ENCODE measurements at places on chromosomes 5 and 9.

GRCh38 chr9:38141746-38142591 lies 72.9 kb upstream of the SHB start:
- DNase-seq = no peak

GRCh38 chr5:134114886-134115805 lies 665 bp downstream of the TCF7 start:
- peak; percentile 78 for DNase-seq

DNA sequence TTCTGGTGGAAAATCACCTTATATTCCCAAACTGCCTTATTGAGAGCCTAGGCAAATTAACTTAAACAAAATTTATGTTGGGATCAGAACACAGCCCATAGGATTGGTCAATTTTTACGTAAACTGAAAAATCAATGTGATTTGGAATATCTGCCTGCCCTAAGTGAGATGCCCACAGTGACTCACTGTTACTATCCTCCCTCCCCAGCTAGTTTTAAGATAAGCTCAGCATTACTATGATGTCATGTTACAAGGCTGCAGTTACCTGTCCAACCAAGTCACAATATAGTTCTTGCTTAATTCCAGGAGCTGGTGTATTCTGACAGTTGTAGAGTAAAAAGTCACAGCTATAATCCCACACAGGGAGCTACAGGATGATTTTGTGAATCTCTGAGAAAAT lies 23.1 kb downstream of the SKP1 start:
- DNase-seq = no peak

- DNase-seq = peak; percentile 9
These were observed 79.6 kb downstream of the TLR4 start for GRCh38 chr9:117783828-117784227.

DNA sequence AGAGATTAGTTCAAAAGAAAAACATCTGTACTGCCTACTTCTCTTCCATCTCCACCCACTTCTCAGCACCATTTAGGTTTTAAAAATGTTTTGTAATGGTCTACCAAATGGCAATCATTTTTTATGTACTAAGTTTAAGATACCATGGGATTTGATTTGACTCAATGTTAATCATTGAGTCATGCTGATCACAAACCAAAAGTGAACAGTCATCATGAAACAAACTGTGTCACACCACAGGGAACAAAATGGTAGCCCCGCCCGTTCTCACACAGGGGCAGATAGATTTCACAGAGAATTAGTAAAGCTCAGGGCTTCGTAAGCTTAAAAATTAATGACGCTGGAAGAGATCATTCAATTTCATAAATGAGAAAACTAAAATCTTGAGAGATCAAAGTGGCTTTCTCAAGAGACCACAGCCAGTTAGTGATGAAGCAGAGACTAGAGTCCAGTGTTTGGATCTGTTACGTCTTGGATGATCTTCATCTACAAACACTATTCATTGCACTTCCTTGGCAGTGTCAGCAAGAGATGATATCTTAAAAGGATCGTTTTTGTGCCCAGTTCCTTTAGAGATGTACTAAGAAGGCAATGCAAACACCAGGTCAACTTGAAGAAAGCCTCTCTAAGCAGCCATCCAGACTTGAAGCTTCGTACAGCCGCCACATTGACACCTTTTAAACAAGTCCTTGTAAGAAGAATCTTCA lies 33.9 kb upstream of the TRIO start:
- DNase-seq = peak; percentile 17

DNA sequence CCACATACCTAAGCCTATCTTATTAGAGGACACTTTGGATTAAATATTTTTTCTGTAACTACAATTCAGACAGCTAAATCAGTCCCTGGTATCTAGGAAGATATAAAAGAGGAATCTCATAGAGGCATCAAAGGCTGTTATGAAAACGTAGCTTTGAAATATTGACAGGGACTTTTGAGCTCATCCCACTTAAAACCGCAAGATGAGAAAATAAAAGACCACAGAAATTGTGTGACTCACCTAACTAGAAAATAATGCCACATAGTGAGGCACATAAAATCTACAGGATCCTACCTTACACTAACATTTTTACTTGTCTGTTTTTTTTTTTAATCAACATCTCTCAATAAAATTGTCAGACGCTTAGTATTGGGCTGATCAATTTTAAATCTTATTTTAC lies 686.5 kb upstream of the COX7C start:
- DNase-seq = no peak

DNA sequence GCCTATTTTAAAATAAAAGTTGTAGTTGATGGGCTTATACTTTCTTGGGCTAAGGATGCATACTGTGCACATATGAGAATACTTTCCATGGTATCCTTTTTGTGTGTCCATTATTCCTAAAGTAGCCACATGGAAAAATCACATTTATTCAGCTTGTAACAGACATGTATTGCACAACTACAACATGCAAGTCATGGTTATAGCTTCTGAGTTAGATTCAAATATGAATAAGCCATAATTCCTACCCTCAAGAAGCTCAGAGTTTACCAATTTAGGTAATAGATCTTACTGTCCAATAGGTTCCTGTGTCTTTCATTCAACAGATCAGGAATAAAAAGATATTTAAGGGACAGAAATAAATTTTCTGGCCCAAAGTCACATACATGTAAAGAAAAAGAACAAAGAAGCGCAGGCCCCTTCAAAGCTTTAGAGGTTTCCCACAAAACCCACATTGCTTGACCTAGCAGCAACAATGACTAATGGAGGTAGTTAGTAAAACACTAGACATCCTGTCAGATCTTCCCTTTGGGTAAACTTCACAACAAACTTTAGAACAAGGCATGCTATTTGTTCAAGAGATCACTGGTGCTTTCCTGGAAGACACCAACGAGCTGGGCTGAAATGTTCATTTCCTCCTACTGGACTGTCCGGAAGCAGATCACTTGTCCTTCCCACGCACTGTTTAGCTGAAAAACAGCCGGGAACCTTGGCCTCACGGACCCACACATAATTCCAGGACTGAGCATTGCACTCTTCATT lies 78.4 kb upstream of the ITGA1 start:
- DNase-seq = no peak

- no peak for DNase-seq
These were observed 126.1 kb downstream of the SEMA5A start for GRCh38 chr5:9419794-9420193.

DNA sequence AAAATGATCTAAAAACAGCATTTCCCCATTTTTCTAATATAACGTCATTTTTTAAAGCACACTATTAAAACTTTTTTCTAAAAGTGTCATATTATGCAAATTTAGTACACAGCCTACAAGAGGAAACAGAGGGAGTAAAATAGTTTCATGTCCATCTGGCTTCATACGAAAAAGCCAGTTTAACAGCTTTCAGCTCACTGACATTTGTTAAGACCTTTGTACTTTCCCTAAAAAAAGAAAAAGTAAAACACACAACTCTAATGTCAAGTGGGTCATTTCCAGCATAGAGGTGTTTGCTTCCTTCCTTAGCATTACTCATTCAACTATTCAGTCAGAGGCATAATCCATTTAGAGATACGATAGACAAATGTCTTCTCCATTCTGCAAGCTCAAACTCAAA lies 49.4 kb downstream of the ABHD17B start:
- DNase-seq = no peak

- DNase-seq = no peak
These were observed 4.2 kb downstream of the UHRF2 start for GRCh38 chr9:6417186-6417585.

- no peak for DNase-seq
These were observed 26.2 kb upstream of the SPTLC1 start for GRCh38 chr9:92141144-92142129.

DNA sequence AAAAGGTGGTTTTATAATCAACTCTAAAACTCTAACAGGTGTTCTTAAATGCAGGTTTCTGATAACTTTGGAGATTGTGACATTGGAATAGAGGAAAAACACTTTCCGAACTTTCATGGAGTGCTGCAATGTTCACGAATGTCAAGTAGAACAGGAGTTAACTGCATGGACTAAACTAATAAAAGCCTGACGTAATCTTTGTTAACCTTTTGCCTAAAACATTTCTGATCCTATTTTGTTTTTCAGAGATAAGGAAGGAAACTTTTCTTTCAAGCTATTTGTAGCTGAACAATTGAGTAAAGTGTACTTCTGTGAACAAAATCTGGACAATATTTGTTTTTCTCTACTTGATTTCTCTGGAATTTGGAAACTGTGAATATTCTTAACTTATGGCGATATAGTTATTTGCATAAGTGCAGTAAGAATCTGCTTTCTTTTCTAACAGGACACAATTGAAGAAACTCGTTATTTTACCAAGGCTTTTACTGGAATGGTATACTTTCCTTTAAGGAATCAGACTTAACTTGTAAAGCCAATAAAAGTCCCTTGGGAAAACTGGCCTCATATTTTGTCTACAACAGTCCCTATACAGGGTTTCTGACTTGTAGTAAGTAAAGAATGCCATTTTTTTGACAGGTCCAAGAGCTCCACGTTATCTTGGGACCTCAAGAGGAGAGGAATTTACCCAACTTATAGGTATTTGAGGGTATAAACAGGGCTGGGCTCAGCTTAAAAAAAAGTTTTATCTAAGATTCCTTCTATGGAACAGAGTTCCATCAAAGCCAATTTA lies 154.7 kb downstream of the NXNL2 start:
- no peak for DNase-seq

DNA sequence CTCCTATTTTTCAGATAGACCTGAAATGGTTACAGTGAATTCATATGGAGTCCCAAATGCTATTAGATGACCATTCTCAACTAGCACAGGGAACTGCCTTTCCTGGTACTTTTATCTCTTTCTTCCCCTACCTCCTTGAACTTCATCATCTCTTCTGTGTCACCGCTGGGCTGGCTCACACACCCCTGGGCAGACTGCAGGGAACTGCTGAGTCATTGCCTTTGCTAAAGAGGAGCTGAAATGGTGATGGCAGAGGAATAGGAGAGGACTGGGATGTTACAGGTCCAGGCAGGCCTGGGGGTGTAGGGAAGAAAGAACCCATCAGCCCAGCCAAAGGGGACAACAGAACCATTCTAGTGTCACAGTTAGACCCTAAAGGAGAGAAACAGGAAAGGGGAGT lies 322.3 kb downstream of the ASTN2 start:
- DNase-seq = no peak

GRCh38 chr9:114787781-114788498 lies 17.9 kb downstream of the TNFSF15 start:
- DNase-seq = no peak

- no peak for DNase-seq
These were observed 63.7 kb upstream of the SPINK5 start for GRCh38 chr5:148000036-148000435.

DNA sequence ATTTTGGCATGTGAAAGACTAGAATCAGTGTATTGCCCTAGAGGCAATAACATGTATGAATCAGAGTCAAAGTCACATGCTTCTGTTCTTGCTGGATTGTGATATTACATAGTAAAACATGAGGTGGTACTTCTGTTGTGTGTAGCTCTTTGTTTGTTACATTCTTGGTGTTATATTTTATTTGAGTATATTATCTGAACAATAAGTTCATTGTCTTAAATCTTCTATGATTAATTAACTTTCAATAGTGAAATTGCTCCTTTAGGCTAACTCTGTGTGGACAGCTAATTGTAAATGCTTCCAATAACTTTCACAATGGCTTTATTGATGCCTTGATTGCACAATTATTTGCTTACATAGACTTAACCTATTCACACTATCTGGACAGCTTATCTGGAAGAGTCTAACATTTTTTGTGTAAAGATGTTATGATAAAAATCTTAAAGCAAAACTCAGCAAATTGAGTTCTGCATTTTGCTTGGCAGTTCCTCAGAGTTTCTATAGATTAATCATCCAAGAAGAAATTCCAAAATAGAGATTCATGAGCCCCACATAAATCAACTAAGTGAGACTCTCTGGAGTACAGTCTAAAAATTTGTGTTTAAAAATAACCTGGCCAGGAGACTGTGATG lies 239.6 kb upstream of the TUSC1 start:
- DNase-seq = no peak

DNA sequence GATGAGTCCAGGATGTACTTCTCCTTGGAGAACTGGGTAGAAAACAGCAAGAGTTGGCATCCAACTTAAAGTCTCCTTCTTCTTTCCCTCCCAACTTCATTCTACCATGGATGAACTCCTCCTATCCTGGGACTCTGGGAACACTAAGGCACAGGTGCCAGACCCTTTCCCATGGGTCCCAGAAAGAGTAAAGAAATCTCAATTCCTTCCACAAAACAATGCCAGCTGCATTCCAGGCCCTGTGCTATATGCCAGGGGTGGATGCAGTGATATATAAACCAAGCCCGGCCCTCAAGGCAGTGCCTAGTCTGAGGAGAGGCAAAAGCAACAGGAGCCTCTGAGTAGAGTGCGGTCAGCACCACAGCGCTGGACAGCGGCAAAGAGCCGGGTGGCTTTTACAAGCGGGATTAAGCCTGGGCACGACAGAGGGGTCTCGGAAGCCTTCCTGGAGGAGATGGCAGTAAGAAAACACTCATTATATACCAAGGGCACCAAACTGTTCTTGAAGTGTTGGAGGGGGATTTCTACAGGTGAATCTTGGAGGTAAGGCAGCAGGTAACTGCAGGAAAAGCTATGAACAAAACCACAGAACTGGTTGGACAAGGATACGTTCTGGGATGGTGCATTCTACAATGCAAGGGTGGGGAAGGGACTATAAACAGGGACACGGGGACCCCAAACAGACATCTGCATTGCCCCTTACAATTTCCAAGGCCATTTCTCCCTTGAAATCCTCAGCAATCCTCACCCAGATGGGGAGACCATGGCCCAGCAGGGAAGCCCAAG lies 16.4 kb upstream of the TOR2A start:
- no peak for DNase-seq

GRCh38 chr9:77751341-77752091 lies 103.4 kb upstream of the GNA14 start:
- DNase-seq = no peak

GRCh38 chr9:108744641-108745040 lies 111.1 kb downstream of the ACTL7B start:
- DNase-seq = no peak

GRCh38 chr9:116042321-116042720 lies 111.3 kb upstream of the PAPPA start:
- DNase-seq = no peak

DNA sequence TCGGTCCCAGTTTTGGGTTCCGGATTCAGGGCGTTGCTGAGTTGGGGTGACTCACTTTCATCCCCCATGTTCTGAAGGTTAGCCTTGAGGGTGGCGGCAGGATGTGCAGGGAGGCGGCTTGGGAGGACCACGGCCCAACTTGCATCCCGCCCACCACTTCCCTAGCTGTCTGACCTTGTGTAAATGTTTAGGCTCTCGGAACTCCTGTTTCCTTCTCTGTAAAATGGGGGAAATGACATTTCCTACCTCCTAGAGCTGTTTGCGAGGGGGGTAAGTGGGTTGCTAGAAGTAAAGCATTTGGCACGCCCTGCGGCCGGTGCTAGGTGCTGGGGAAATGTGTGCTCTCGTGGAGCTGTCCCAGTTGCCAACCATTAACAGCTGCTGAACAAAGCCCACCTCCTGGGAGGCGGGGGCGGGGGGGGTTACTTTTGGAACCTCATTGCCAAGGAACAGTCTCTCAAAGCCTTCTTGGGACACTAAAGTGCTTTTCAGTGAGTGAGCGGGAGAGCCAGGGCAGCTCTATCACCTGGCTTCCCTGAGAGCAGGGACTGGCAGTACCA lies 27.5 kb downstream of the PTGES2 start:
- DNase-seq = no peak

Measured in activated CD4-positive, alpha-beta T cell treated with anti-CD3 and anti-CD28 coated beads, Interleukin-2, amount 50 U/mL, for 48 hours (primary cell).